ENCODE measurements at places on chromosomes 6 and 20.
A peak's percentile ranks its signal among the peaks of the same experiment; 100 is the strongest.

- no peak for DNase-seq
These were observed 110.4 kb upstream of the FRMD1 start for GRCh38 chr6:168189200-168190013.

- peak; percentile 36 for DNase-seq
These were observed 78.0 kb downstream of the RWDD2A start for GRCh38 chr6:83270971-83271719.

- DNase-seq = no peak
These were observed 9.7 kb upstream of the CCR6 start for GRCh38 chr6:167113047-167113754.

DNA sequence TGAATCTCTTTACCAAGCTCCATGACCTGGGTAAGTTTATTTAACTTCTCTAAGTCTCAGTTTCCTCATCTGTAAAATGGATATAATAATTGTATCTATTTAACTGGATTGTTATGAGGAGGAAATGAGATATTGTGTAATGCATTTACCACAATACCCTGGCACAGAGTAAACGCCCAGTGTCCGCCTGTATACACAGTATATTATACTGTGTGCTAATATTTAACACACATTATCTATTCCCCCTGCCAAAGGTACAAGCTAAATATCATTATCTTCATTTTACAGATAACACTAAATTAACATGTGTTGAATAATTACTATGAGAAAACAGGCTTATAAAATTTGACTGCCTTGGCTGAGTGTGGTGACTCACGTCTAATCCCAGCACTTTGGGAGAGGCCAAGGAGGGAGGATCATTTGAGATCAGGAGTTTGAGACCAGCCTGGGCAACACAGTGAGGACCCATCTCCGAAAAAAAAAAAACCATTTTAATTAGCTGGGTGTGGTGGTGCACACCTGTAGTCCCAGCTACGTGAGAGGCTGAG is 38.7 kb upstream of the TNFRSF21 start:
- peak; percentile 36 for DNase-seq

All from inflammatory macrophage treated with lipopolysaccharide for 4 hours (primary cell).